ENCODE measurements at places on chromosomes 6 and 20. TPM values are rescaled to one million over a fixed set of nuclear protein-coding genes. Genes with fewer than 3 reads are reported as not detected.

DNA sequence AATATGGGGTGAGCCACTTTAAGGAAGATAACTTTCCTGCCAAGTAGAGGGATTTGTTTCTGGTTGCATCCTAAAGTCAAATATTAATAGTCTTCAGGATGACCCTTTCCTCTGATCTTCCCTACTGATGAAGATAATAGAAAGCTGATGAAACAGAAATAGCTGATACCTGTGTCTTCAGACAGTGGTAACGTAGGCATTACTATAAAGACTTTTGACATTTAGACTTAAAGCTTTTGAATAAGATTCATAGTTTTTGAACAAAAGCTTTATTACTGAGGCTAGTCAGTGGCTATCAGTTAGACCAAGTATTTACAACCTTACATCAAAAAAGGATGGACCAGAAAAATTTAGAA is 1.4 kb downstream of the NEDD9 start:
- DNase-seq: no peak

GRCh38 chr6:105675715-105676397 is 273.0 kb upstream of the PREP start:
- no peak for DNase-seq

GRCh38 chr6:98769546-98769945 is 64.8 kb upstream of the POU3F2 start:
- no peak for DNase-seq

DNA sequence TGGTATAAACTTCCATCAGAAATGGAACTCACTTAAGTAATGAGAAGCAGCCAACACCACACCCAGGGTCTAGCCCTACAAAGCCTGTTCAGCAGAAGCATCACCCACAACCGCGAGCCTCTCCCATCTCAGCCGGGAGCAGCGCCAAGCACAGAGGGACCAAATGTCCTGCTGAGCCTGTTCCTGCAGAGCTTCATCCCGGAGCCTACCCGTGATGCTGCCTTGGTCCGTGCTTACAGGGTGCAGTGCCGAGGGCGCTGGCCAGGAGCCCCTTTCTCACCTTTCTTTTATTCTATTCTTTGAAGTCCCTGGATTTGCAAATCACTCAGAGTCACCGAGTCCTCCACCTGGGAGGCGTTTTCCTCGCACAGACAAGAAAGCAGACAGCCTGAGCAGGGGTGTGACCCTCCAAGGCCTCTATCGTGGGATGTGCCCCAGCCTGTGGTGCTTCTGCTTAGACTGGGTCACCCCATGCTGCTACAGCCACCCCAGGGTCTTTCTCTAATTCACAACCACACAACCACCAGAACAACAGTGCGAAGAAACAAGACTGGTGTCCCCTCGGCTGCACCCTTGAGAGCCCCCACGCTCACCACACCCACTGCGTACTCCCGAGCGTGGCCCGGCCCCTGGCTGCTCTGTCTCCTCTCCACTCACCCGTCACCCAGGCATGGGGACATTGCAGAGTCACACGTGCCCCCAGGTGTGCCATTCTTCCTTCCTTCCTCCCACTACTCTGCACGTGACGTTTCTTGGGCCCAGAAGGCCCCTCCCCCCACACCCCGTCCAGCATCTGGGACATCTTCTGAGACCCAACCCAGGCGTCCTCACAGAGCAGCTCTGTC is 92.2 kb upstream of the MPC1 start:
- DNase-seq: no peak

RIMS1 gene
- polyA plus RNA-seq: 0.05 TPM

ZSWIM3 gene
- polyA plus RNA-seq: 4.5 TPM

Measured in endothelial cell of umbilical vein (primary cell).